Activated T-cell treated with anti-CD3 and anti-CD28 coated beads for 4 hours (primary cell): ENCODE measurements at places on chromosomes 2 and 18.
A peak's percentile ranks its signal among the peaks of the same experiment; 100 is the strongest.

DNA sequence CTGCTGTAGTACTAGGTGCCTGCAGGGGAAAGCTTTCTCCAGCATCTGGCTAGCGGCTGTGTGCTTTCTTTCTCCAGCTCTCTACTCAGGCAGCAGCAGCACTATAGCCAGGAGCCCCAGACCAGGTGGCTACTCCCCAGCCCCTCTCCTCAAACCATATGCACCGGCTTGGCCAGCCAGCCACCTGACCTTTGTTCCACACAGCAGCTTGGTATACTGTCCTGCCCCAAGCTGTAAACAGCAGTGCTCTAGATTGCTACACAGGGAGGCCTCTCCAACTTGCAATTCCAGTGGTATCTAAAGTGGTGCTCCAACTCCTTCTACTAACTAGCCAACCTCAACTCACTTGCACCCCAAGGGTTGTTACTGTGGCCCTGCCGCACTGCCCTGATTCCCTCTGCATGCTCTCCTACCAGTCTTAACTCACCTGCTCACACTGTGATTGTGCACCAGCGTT is 19.6 kb downstream of the LDAH start:
- DNase-seq, result no peak

GRCh38 chr2:27123302-27124150 is at the start of gene ABHD1:
ABHD1 (plus strand) TSS chr2:27123815; CDS start chr2:27123949, 134 bp downstream.
- DNase-seq, result peak; percentile 40

- peak; percentile 64 for DNase-seq
Measured at GRCh38 chr2:237512774-237513466, 25.9 kb downstream of the MLPH start.

DNA sequence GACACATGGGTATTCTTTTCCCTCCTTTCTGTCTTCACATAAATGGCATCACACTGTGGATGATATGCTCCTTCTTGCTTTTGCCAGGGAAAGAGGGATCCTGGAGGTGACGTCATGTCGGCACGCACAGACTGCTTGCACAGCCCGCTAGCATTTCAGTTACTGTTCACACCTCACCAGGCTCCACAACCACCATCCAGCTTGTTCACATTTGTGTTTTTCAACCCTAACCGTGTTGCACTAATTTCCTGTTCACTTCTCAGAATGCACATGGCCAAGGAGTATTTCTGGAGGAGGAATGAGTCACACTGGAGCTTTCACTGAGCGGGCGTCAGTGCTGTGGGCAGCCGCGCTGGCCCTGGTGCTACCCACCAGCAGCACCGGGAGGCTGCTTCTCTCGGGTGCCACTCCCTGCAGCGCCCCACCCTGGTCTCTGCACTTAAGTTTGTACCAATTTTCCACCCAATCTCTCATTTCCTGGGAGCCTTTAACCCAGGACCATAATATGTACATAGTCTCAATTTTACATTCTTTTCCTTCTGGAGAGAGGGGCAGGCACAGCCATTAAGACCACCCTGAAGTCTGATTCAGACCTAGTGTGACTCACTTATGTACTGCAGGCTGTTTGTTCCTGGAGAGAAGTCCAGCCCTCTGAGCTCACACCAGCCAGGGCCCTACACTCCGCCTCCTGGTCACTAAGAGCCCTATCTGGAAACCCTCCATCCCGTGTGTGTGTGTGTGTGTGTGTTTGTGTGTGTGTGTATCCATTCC is 65.1 kb downstream of the MBP start:
- DNase-seq, result peak; percentile 47

GRCh38 chr2:126714191-126714965 is 58.4 kb downstream of the GYPC start:
- DNase-seq, result no peak

GRCh38 chr2:60520151-60520876 is 33.1 kb downstream of the BCL11A start:
- DNase-seq, result no peak

DNA sequence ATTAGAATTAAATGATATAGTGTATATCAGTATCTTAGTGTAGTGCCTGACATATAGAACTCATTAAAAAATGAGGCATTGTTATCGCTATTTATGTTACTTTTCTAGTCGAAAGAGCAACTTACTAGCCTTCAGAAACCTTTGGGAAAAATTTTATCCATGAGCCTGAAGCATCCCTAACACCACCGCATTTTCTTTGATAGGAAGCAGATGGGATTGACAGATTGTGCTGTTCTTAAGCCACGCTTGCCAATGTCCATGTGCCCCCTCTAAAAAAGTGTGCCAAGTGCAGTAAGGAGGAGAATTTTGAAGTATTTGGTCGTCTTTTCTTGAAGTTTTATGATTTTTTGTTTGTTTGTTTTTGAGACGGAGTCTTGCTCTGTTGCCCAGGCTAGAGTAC is 29.1 kb downstream of the PPM1B start:
- no peak for DNase-seq

DNA sequence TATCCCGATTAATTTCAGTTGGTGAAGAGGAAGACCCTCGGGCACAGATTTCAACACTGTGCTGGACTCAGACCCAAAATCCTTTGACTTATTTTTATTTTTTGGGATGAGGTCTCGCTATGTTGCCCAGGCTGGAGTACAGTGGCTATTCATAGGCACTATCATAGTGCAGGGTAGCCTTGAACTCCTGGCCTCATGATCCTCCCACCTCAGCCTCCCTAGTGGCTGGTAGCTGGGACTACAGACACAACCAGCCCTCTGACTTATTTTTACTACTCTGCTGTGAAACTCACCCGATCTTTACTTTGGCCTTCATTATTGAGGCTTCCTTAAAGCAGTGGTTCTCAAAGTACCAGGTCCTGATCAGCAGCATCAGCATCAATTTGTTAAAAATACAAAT is 18.2 kb upstream of the ADAM17 start:
- no peak for DNase-seq

- DNase-seq, result no peak
Measured at GRCh38 chr2:100104718-100105677, 37.4 kb downstream of the AFF3 start.

DNA sequence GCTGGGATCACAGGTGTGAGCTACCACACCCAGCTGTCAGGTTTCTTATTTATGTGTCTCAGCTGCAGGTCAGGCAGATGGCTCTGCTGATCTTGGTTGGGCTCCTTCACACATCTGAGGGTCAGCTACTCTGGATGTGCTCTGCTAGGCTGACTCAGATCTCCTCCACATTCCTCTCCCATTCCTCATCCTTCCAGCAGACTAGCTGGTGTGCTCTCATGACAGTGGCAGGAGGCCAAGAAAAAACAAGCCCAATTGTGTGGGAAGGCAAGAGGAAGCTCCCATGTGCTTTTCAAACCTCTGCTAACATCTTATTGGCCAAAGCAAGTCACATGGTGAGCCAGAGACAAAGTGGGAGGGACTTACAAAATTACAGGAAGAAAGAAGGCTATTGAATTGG is 11.7 kb upstream of the MSH6 start:
- no peak for DNase-seq

- DNase-seq, result no peak
Measured at GRCh38 chr2:8573942-8574195, 108.0 kb upstream of the ID2 start.

- no peak for DNase-seq
Measured at GRCh38 chr2:200787351-200788120, 24.2 kb upstream of the BZW1 start.

DNA sequence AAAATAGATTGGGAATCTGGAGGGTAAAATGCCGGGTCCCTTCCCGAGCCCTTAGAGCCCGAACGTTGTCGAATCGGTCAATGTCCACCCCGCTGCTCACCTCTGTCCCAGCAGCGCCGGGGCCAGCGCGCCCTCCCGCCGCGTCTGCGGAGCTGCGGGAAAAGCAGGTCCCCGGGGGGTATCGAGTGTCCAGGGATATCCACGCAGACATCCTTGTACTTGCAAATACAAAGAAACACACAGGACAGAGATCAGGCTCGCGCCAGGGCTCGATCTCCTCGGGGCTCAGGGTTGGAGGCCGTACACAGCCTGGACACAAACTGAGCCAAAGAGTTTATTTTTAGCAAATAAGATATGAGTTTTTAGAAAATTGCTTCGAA is 2.3 kb upstream of the GATA6 start:
- DNase-seq, result no peak

- DNase-seq, result no peak
Measured at GRCh38 chr18:22698711-22699110, 234.4 kb upstream of the RBBP8 start.

DNA sequence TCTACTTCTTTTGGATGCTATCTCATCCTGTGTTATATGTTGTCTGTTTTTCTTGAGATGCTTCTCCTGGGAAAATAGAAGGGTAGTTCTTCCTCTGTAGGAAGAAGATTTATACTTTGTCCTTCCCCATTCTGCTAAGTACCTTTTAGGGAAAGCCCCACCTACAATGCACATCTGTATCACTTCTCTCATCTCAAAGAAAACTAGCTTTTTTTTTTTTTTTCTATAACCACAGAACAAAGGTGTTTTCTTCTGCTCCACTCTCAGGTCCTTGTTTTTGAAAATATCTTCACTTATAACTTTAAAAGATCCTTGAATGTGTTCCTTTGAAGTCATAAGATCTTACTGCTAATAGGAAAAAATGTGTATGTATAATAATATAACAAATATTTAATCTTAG is 30.8 kb downstream of the CCDC150 start:
- DNase-seq, result no peak
